ENCODE measurements at places on chromosomes 5 and 9.

DNA sequence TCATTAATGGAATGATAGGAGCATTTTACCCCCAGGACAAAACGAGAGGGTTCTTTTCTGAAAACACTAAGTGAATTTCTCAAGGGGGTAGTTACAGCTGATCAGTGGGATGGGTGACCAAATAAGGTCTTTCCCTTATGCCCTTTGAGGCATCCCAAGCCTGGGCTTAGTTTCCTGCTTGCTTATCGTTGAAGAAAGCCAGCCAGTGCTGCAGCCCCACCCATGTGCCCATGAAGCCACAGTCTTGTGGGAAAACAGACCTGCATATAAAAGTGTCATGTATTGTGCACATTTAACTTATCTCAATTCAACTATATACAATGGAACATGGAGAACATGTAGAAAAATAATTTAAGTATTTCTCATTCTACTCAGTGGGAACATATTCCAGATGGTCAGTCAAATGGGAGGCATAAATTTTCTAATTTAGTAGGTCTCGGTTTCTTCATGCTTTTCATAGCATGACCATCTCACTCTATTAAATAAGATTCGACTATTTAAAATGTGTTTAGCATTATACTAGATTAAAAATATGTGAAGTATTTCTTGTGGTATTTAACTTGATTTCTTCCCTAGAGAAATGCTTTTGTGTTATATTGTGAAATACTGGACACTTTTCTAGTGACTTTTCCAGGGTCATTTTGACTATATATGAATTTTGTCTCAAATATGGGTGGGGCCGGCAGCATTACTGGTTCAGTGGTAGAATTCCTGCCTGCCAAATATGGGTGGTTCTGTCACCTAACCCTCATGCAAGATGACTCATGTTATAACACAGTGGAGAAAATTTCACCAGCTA lies 189.7 kb upstream of the SGCD start:
- DNase-seq = no peak

- no peak for DNase-seq
Observed at GRCh38 chr5:30183795-30184194, 1009.7 kb upstream of the CDH6 start.

DNA sequence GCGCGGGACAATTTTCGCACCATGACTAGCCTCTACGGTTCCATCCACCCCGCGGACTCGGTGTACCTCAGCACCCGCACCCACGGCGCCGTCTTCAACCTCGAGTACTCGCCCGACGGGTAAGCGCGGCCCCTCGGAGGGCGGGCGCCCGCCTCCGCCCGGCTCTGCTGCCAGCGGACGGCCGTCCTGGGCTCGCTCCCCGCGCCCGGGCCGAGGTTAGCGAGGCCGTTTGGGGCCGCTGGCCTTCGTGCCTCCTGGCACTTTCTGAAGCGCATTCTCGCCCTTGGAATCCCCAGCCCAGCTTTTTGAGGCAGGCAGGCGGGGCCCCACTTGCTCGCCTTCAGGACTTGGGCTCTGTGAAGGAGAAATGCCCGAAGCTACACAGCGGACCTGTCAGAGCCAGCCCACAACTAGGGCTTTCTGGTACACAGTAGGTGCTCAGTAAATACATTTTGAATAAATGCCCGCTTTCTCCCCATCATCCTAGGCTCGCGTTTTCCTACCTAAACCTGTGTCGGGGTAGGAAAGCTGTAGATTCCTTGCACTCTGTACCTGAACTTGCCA lies 772 bp downstream of the DCAF10 start:
- no peak for DNase-seq

DNA sequence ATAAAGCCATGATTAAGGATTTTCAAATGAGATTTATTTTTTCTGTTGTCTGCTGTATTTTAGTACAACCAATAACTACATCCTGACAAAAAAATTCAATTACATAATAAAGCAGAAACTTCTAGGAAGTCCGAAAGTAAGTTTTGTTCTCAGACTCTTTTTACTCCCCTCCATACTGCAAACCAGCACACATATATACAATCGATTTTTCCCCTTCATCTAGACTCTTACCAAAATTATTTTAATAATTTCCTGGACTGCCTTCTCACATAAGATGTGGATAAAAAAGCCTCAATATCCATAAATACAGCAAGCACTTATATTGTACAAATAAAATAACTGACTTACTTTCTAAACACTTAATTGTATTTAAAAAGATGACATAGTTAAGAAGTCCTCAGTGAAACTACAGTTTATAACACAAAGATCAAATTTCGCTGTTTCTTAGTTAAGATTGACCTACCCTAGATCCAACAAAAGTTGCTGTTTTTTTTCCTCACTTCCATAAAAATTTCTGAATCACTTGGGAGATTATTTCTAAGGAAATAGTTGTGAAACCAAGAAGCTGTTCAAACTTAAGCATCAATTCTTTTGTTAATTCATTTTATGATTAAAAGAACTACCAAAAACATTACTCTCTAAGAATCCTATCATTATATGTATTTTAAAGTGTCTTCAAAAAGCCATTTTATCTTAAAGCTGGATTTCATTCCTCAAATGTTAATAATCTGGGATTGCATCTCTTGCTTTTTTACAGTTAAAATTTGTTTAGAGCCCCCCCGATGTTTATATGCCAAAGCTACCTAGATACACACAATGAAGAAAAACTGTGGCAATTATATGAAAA lies 74.7 kb upstream of the IFNE start:
- no peak for DNase-seq

GRCh38 chr9:22992780-22993179 lies 546.2 kb downstream of the DMRTA1 start:
- no peak for DNase-seq

DNA sequence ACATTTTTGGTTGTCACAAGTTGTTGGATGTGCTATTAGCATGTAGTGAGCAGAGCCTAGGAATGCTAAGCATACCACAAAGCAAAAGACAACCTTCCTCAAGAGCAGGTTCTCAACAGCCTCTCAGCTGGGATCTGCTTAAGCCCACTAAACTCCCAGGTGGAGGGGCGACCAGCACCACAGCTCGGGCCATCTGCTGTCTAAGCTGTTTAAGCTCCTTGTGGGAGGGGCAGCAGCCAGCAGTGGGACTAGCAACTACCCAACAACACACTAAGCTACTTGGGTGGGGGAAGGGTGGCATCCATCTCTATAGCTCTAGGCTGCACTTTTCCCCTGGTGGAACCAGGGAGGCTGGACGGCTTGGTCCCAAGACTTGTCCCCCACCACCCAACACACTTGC lies 1052.7 kb upstream of the ARRDC3 start:
- DNase-seq = no peak
